ENCODE measurements at places on chromosomes 6 and 20. TPM values are rescaled to one million over a fixed set of nuclear protein-coding genes. Genes with fewer than 3 reads are reported as not detected.

Gene ULBP1
- total RNA-seq: 0.56 TPM

Gene MYCT1
- total RNA-seq: 1.1 TPM

Gene SIRPB1
- 0.56 TPM for total RNA-seq

GRCh38 chr6:87848616-87849015, 146.6 kb upstream of the AKIRIN2 start:
- no peak for DNase-seq

- DNase-seq: no peak
Observed at GRCh38 chr6:138863321-138863720, 67.4 kb downstream of the ECT2L start.

DNA sequence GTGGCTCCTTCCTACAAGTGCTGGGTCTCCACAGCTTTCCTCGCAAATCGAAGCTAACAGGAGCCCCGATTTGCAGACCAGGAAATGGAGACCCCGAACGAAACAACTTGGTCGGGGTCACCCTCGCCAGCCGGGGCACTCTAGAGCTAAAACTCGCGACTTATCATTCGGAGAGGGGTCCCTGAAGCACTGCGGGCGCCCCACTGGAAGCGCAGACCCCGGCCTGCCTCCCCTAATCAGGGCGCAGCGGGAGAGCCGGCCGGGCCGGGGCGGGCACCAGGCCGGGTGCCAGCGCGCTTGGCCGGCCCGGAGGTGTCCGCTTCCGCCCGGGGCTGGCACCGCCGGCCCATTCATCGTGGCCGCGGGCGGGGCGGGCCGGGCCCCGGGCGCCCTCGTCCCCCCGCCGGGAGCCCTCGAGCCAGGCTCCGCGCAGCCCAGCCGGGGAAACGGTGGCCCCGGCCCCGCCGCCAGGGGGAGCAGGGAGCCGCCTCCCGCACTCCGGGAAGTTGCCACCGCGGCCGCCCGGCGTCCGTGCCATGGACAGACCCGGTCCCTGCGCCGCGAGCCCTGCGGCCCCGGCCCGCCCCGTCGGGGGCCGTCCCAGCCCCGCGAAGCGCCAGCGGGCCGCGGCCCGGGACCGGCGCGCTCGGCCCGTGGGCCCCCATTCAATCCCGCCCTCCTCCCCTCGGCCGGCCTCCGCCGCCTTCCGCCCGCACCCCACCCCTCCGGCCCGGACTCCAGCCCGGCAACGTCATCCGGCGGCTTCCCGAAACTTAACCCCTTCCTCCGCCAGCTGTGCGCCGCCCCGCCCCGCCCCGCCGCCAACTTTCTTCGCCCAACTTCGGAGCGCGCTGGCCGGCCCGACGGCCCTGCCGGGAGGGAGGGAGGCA, 961 bp downstream of the RRBP1 start:
- peak; percentile 63 for DNase-seq

DNA sequence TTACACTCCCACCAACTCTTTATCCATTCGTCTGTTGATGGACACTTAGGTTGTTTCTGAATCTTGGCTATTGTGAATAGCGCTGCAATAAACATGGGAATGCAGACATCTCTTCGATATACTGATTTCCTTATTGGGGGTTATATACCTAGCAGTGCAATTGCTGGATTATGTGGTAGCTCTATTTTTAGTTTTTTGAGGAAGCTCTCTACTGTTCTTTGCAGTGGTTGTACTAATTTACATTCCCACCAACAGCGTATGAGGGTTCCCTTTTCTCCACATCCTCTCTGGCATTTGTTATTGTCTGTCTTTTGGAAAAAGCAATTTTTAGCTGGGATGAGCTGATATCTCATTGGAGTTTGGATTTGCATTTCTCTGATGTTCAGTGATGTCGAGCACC, 4.6 kb upstream of the PFDN4 start:
- no peak for DNase-seq

DNA sequence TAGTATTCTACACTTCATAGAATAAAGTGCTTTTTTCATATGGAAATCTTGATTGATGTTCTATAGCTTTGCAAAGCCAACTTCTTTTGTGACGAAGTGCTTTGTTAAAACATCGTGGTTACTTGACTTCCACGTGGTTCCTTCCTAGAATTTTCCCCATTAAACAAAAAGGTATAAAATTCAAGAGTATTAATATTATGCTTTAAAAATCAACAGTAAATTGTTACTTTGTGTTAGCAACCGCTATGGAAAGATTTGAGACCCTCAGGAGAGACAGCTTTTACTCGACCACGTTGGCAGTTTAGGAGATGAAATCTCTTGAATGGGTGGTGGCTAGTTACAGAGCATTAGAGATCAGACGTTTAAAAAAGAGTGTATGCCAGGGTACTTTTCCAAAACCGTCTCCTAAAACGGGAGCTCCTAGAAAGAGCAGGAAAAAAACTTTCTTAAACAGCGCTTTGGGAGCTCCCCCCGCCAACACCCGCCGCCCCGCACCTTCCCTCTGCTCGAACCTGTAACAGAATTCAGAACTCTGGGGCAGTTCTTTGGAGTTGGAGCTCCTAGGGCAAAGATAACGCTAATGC, 920 bp downstream of the GJA1 start:
- no peak for DNase-seq

All from IMR-90 (cell line).